Left ventricle myocardium superior (tissue), 1 donor: ENCODE measurements at places on chromosomes 7 and 10. TPM values are rescaled to one million over a fixed set of nuclear protein-coding genes. Genes with fewer than 3 reads are reported as not detected.

IQUB gene
- total RNA-seq: 0.32 TPM

- DNase-seq: no peak
Observed at GRCh38 chr10:43136995-43137716, 1.1 kb upstream of the CSGALNACT2 start.

DNA sequence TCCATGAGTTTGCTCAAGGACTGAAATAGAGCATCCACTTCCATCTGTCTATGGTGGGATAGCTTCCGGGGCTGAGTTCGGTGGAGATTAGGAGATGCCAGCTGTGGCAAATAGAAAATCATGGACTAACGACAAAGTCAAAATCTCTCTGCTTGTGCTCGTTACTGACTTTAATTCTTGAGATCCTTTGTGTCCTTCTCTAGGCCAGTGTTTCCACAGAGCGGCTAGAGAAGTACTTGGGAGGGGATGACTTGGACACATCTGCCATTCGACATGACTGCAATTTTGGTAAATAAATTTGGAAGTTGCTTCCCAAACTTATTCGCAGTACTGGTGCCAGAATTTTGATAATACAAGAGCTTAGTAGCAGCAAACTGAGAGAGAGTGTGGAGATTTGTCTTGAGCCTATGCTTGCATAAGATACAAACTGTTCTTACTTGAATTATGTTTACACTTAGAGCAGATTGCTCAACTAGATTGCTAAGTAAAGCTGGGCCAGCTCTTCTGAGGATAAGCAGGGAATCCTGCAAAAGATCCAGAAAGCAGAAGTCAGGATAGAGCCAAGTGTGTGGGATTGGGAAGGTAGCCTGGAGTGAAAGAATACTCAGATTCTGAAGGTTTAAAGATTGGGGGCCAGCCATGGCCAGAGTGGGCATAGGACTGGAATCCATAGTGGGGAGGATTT is 27.6 kb downstream of the ABCC2 start:
- no peak for DNase-seq

DNA sequence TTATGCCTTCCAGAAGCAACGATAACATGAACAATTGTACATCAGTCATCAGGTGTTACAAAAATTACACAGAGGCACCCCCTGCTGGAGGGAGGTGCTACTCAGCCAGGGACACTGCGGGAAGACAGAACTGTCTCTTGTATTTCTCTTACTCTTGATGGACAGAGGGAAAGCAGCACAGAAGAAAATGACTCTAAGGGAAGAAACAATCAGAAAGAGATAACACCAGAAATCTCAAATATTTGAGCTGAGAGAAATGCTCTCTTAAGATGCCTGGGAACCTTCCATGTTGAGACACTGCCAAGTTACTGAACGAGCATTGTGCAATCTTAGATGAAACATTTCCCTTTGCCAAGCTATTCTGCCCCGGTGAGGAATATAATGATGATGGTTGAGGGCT is 227.6 kb upstream of the NPSR1 start:
- no peak for DNase-seq

- no peak for DNase-seq
Observed at GRCh38 chr10:23230582-23230981, 38.5 kb downstream of the PTF1A start.

SPDYE5 gene
- not detected for total RNA-seq

CALN1 gene
- not detected for total RNA-seq

DNA sequence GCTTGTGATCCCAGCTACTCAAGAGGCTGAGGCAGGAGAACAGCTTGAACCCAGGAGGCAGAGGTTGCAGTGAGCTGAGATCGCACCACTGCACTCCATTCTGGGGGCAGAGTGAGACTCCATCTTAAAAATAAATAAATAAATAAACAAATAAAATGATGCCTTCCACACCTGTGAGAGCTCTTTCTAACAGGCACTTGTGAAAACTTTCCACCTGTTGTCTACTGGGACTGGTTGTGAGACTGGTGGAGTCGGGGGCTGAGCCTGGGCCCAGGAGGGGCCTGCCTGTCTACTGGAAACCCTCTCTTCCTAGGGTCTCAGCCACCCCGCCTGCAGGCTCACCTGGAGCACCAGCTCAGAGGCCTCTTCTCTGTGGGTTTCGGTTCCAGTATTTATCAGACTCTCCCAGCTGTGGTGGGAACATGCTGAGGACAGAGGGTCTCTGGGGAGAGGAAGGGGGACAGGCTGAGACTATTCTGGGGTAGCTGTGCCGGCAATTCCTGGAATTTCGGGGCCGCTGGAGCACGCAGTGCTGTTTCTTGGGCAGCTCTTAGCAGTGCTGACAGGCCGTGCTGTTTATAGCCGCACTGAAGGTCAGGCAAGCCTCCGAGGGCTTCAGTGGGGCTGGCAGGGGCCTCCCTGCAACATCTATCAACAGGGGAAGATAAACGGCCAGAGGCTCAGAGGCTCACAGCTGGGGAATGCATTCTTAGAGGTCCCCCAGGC is 3.8 kb downstream of the LDB3 start:
- peak; percentile 84 for DNase-seq

MOGAT3 gene
- not detected for total RNA-seq

GRCh38 chr7:50208378-50208982 is 96.0 kb upstream of the IKZF1 start:
- DNase-seq: no peak
